BJ (cell line): ENCODE measurements at places on chromosomes 3 and 15. TPM values are rescaled to one million over a fixed set of nuclear protein-coding genes. Genes with fewer than 3 reads are reported as not detected.

TMIE gene
- polyA plus RNA-seq: 0.07 and 0.27 TPM in 2 replicates

CPNE4 gene
- polyA plus RNA-seq: not detected in 2 replicates

CRABP1 gene
- polyA plus RNA-seq: not detected in 2 replicates

CTXN2 gene
- not detected in 2 replicates for polyA plus RNA-seq

SATB1 gene
- 10.8 and 14.4 TPM in 2 replicates for polyA plus RNA-seq

SETD2 gene
- polyA plus RNA-seq: 12.9 and 18.2 TPM in 2 replicates

FAM43A gene
- polyA plus RNA-seq: 12.2 and 14.6 TPM in 2 replicates

TUSC7 gene
- not detected in 2 replicates for polyA plus RNA-seq

EDEM1 gene
- 21.3 and 29.8 TPM in 2 replicates for polyA plus RNA-seq

DUOXA2 gene
- not detected in 2 replicates for polyA plus RNA-seq

EOMES gene
- not detected in 2 replicates for polyA plus RNA-seq

TGM4 gene
- not detected in 2 replicates for polyA plus RNA-seq

ARNT2 gene
- polyA plus RNA-seq: 27.5 and 44.6 TPM in 2 replicates

BOC gene
- polyA plus RNA-seq: 11.3 and 17.7 TPM in 2 replicates

AKAP13 gene
- 13.6 and 14.0 TPM in 2 replicates for polyA plus RNA-seq

ATP8B4 gene
- 0.23 and 0.44 TPM in 2 replicates for polyA plus RNA-seq

RTP1 gene
- not detected in 2 replicates for polyA plus RNA-seq

GOLGA8T gene
- 0.10 TPM in 1 of 2 replicates, not detected in the other for polyA plus RNA-seq

CCR9 gene
- polyA plus RNA-seq: not detected in 2 replicates

KNG1 gene
- not detected in 2 replicates for polyA plus RNA-seq

ESYT3 gene
- polyA plus RNA-seq: 0.09 TPM in 2 replicates

SERPINI2 gene
- not detected in 2 replicates for polyA plus RNA-seq

AADAC gene
- not detected in 2 replicates for polyA plus RNA-seq

LEKR1 gene
- polyA plus RNA-seq: 0.12 and 0.53 TPM in 2 replicates

EFCC1 gene
- not detected in 2 replicates for polyA plus RNA-seq

BAHD1 gene
- polyA plus RNA-seq: 3.2 and 3.3 TPM in 2 replicates

CCR8 gene
- not detected in 2 replicates for polyA plus RNA-seq

SPATA12 gene
- not detected in 2 replicates for polyA plus RNA-seq

NAA50 gene
- polyA plus RNA-seq: 32.0 and 71.8 TPM in 2 replicates

ST8SIA2 gene
- not detected in 2 replicates for polyA plus RNA-seq

CPEB1 gene
- polyA plus RNA-seq: 2.4 and 4.1 TPM in 2 replicates

WDR93 gene
- polyA plus RNA-seq: 0.15 and 0.17 TPM in 2 replicates

ZPLD1 gene
- polyA plus RNA-seq: 0.05 TPM in 1 of 2 replicates, not detected in the other
